Left renal cortex interstitium (tissue), 4 donors: ENCODE measurements at places on chromosomes 16 and 17.

DNA sequence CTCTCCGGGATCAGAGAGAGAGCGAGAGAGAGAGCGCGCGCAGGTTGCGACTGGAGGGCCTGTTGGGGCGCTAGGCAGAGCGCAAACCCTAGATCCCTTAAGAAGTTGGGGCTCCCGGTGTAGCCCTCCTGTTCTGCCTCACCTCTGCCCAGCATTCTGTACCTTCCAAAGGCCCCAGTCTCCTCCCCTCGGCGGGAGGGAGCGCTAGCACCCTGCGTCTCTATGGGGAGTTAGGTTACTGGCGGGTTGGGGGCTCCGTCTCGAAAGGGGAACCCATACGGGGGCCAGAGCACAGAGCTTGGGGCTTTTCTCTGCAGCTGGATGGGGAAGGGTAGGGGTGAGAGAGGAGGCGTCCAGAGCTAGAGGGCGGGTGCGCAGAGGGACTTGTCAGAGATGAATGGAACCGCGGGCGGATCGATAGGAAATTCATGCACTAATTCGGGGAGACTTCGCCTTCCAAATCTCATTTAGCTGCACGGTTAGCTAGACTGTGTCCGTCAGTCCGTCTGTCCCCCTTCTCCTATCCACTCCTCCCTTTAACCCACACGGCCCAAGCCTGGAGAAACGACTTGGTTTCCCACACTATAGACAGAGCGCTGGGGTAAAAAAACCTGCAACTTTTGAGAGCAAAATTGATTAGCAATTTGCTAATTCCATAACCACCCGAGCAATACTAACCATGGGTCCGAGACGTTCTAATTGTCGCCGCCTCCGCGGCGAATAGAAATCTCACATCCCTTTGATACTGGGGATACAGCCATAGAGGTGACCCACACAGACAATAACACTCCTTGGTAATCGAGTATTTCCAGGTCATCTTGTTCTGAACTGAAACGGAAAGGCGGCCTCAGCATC is 693 bp upstream of the HOXB4 start:
- DNase-seq: no peak

DNA sequence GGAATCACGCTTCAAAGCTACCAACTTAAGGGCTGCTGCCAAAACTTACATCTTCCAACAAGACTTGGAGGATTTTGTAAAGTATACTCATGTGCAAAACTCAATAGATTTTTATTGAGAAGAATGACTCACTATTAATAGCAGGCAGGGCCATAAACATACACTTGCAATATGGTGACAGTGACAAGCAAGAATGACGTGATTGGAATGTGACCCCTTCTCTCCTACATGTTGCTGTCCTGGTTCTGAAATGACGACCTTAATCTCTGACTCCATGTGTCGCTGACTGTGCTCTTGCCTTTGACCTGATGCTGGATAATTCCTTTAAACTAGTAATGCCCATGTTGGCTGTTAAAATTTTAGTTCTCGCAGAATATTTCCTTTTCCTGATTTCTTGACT is 174.5 kb downstream of the PARN start:
- no peak for DNase-seq

DNA sequence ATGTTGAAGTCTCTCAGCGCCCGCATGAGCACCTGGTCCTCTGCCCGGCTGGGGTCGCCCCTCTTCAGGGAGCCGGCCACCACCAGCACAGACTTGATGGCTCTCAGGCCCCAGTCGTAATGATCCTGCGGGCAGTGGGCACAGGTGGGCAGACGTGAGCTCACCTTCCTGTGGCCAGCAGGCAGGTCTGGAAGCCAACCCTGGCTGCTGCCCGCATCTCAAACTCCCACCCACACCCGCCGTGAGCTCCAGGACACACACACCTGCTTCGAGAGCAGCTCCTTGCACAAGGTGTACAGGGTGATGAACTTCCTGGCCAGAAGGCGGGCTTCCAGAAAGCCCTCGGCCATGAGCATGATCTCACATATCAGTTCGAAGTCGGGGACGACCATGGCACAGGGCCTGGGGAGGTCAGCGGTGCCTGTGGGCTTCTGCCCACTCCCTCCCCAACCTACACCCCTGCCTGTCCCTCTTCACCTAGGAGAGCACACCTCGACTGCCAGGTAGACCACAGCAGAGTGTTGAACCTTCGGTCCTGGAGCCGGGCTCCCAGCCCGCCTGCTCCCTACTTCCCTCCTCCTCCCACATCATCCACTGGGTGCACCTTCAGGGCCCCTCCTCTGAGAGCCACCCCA is 82.4 kb downstream of the DNAH17 start:
- DNase-seq: no peak

DNA sequence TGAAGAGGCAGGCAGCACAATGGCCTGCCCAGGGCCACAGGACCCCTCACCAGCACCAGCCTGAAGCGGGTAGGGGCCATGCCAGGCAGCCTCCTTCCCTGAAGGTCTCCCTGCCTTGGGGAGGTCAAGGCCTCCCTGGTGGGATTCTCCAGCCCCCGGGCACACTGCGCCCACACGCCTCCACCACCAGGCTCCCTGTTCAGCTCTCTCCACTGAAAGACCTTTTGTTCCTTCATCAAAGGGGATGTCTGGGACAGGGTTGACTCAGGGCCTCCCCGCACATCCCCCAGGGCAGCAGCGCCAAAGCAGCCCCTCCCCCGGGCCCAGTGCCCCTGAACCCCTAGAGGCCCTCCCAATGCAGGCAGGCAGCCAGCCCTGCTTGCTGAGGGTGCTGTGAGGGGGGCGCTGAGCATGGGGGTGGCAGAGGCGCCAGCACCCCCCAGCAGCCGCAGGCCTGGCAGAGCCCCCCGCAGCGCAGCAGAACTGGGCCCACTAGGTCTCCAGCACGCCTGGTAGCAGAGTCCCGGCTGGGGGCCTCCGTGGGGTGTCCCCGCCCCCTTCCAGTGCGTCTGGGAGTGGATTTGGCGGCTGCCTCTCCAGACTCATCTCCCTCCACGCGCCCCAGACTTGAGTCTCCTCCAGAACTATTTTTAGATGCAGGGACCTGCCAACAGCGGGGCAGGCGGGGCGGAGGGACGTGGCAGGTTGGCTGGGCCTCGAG is 13.1 kb downstream of the BCAR1 start:
- DNase-seq: no peak
